EL (cell line): ENCODE measurements at places on chromosomes 3 and 15.
A peak's percentile ranks its signal among the peaks of the same experiment; 100 is the strongest.

DNA sequence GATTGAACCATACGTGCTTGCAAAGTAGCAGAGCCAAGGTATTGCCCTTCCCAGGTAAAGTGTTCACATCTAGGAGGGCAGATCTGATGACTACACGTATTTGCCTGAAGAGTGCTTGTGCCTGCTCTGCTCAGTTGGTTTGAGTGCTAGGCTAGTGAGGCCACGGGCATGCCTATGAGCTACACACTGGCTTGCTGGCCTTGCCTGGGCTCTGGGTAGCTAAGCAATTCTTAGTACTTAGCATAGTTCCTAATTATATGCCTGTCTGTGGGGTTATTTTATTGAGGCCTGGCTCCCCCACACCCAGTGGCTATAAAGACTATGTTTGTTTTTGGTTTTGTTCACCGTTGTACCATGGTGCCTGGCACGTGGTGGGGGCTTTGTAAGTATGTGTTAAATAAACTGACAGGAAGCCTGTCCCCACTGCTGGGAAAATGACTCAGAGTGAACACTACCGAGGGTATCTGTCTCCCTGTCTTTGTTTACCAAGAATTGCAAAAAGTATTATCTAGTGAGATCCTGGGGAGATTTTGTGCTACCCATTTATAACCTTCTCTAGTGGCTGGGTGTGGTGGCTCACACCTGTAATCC lies 72.1 kb upstream of the ETV5 start:
- no peak for DNase-seq

GRCh38 chr3:65044401-65044800 lies 356.6 kb upstream of the ADAMTS9 start:
- no peak for DNase-seq

DNA sequence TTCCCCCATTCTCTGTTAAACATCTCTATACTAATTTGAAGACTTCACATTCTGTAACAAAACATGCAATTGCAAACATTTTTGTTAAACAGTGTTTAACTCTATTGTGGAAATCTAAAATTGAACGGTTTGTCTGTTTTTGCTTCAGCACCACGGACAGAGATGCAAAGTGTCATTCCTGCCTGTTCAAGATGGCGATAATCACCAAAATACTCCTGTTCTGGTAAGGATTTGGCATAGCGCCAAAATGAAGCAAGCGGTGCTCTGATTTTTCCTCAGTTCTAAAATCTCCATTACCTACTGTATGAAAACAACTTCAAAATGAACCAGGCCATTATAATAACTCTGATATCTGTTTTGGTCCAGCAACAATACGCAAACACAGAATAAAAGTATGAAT lies 129.7 kb upstream of the TUSC7 start:
- DNase-seq = no peak

- no peak for DNase-seq
Measured at GRCh38 chr3:108022256-108023150, 68.3 kb downstream of the CD47 start.

GRCh38 chr3:15241341-15241740 lies 35.3 kb downstream of the CAPN7 start:
- peak; percentile 20 for DNase-seq

GRCh38 chr3:106033654-106034053 lies 164.8 kb upstream of the CBLB start:
- DNase-seq = no peak

DNA sequence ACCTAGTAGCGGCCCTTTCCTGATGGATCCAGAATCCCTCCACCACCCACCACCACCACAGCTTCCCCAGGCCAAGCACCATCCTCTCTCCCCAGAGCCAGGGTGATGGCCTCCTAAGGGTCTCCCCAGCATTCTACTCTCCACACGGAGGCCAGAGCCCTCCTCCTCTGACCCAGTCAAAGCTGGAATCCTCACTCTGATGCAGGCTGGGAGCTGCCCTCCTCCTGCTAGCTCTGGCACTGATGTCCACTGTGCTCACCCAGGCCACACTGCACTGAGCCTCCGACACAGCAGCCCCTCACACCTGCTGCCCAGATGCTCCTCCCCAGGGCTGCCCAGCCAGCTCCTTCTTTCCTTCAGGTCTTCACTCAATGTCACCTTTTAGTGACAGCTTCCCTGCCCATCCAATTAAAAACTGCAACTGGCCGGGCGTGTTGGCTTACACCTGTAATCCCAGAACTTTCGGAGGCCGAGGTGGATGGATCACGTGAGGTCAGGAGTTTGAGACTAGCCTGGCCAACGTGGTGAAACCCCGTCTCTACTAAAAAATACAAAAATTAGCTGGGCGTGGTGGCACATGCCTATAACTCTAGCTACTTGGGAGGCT lies 21.0 kb downstream of the XXYLT1 start:
- DNase-seq = no peak

DNA sequence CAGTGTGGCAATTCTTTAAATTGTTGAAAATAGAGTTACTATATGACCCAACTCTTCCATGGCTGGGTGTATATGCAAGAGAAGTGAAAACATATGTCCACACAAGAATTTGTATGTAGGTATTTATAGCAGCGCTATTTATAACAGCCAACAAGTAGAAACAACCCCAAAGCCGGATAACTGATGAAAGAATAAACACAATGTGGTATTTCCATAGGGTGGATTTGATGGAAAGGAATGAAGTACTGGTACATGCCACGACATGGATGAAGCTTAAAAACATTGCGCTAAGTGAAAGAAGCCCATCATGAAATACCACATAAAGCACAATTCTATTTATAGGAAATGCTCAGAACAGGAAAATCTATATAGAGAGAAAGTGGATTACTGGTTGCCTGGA lies 554.5 kb downstream of the AGBL1 start:
- no peak for DNase-seq

GRCh38 chr3:60303160-60303559 lies 948.1 kb downstream of the FHIT start:
- DNase-seq = no peak

DNA sequence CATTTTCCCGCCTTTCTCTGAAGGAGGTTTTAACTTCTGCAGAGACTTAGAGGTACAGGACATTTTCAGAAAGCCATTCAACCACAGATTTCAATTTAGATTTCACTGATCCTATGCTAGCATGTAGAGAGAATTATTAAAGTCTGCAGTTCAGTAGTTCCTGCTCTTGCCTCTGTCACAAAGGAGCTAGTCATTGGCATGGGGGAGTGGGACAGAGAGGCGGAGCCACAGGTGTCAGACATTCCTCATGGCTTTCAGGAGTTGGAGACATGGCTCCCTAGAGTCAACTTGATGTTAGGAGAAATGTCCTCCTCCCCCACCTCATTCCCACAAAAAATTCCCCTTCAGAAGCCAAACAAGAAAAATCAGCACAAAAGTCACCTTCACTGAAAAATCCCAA lies 66.0 kb upstream of the SIAH2 start:
- no peak for DNase-seq

DNA sequence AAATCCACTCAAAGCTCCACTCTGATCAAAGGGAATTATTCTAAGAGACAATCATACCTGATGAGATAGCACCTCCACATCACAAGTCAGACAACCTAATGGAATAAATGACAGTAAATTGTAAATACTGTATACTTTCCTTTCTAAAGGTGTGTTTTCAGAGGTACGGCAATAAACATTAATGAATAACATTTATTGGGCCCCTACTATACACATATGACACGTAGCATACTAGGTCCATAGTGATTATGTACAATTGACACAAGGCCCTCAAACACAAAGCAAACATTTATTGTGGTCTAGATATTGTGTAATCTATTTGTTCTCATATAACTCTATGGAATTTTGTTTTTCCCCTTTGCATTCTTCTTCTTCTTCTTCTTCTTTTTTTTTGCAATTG lies 429.8 kb downstream of the FOXP1 start:
- DNase-seq = no peak

DNA sequence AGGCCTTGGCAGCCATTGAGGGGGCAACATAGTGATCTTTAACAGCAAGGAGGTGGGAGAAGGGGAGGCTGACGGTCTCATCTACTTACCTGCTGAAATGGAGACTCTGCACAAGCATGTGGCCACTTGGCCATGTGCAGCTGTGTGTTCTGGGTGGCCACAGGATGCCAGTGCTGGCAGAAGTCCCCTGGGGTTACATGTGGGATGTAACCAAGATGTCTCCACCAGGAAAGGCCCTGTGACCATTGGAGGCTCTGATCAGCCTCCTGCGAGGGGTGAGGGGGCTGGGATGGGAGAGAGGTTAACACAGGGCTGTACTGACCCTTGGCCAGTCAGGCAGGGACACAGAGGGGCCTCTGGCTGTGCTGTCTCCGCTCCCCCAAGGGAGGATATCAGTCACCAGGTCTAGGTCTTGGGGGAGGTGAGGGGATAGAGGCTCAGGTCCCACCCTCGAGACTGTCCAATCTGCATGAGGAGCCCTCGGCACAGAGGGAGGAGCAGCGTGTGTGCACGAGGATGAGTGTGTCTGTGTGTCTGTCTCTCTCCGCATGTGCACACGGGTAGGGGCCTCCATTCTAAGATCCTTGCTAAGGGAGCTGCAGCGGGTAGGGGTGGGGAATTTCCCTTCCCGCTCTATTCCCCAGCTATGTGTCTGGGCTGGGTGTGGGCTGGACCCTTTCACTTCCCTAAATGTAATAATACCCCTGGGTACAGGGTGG lies 19.5 kb downstream of the PRKCD start:
- DNase-seq = no peak

DNA sequence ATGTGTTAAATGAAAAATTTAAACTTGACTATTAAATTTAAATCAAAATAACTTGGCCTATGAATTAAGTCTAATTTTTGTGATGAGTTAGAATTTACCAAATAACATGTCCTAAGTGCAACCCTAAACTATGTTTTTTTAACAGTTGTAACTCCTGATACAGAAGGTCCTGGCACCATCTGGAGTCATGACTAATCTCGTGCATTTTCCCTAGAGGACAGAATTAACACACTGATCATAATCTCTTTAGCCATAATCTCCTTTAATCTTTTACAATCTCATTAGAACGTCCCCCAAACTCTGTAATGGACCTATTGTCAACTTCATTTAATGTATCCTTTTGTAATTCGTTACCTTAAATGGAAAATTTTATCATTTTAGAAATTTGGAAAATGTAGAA lies 100.6 kb downstream of the SUCNR1 start:
- peak; percentile 73 for DNase-seq

DNA sequence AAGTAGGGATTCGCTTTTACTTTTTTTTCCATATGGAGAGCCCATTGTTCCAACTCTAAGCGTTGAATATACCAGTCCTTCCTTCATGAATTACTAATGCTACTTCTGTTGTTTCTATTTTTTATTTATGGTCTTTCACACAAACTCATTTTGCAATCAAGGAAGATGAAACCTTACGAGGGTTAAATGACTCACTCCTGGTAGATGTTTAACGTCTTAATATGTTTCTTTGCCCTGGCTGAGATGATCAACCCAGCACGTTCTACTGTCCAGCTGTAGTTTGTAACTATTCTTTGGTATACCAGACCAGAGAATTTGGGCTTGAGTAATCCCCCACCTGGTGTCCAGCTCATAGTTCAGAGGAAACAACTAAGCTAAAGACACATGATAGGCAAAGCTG lies 23.1 kb downstream of the CDCP1 start:
- peak; percentile 93 for DNase-seq

GRCh38 chr15:33008284-33008995 lies 186.1 kb downstream of the FMN1 start:
- DNase-seq = peak; percentile 79

DNA sequence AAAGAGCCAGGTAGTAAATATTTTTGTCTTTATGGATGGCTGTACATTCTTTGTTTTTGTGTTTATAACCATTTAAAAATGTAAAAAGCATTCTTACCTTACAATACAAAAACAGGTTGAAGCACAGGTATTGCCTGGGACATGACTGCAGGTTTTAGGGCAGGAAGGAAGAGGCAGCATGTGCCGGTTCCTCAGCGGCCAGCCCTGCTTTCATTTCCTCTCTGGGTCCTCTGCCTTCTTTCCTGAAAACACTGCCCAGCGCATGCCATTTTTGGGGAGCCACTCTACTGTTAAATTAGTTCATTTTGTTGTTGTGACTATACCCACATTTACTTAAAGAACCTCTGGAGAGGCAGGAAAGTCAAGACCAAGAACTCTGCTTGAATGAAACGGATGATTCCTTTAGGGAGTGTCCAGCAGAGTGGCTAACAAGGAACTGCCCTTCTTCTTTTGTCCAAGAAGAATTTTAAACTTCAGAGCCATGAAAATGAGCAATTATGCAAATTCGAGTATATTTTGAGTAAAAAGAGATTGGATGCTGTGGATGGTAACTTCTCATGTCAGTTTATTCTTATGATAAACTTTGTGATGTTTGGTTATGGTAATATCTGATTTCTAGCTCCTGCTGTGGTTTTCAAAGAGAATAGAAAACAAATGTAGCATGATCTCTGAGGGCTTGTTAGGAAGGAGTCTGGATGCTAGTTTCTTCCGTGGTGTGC lies 52.7 kb downstream of the SACM1L start:
- no peak for DNase-seq

- peak; percentile 78 for DNase-seq
Measured at GRCh38 chr3:197466586-197467399, 89.0 kb downstream of the BDH1 start.
